KBM-7 (cell line): ENCODE measurements at places on chromosomes 7 and 10.
A peak's percentile ranks its signal among the peaks of the same experiment; 100 is the strongest.

GRCh38 chr10:62072901-62073300 is 171.4 kb downstream of the ARID5B start:
- no peak for DNase-seq

DNA sequence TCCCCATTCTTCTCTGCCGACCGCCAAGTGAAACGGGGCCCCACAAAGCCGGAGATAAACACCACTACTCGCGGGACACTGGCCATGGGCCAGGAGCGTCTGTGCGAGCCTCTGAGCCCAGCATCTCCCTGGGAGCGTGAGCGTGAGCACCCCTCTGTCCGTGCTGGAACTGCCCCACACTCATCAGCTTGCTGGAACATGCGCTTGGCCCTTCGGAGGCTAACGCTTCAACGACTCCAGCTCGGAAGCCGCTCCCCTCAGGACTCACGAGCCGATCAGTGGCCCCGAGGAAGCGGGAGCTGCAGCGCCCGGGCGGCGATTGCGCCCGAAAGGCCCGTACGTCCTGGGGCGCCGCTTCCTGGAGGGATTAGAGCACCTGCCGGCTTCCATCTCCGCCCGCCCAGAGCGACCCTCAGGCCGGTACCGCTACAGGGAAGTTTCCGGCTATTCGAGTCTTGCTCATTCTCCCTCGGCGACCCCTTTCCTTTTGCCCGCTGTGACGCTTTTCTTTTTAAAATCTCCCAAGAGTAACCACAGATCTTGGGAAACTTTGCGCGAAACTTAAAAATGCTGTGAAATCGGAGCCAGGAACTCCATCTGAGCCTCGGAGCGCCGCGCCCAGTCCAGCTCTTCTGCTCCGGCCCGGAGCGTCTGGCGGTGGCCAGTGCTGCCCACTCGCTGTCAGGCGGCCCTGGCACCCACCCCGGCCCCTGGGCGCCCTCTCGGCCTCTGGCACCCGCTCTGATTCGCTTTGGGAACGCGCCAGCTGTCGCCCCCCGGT is 1.0 kb downstream of the TLL2 start:
- no peak for DNase-seq

DNA sequence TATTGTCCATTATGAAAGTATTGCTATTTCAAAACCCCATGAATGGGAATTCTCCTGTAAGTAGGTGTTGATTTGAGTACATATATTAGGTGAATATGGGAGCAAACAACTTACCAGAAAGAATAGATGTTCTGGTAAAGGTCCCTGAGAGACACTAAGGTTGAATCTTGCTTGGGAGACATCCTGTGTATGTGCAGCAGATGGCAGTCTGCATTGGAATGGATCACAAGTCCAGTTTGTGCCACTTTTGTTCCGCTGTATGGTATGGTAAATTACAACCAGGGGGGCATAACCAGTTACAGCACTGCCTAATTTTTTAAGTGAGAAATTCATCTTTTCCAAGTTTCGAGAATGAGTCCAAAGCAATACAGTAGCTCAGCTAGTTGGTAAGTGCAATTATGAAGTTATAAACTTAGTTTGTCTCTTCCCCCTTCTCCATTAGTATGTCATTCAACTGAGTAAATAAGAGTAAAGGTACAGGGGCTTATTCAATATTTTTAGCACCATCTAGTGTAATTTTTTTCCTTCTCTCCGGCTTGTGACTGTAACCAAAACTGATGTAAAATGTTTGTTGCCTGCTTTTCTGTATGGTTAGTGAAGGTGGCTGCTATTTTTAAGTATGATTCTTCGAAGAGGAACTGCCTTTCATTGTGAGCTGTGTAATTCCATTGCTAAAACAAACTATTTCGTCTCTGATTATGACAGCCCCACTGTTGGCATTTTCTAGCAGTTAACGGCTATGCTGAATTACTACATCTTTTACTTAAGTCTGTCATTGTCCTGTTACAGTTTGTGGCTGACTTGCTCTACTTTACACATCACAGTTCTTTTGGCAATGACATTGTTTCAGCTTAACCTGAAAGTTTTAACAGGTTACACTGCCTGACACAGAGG is 2.8 kb downstream of the MCU start:
- DNase-seq = peak; percentile 59

GRCh38 chr10:29132551-29133111 is 156.2 kb upstream of the LYZL1 start:
- no peak for DNase-seq

DNA sequence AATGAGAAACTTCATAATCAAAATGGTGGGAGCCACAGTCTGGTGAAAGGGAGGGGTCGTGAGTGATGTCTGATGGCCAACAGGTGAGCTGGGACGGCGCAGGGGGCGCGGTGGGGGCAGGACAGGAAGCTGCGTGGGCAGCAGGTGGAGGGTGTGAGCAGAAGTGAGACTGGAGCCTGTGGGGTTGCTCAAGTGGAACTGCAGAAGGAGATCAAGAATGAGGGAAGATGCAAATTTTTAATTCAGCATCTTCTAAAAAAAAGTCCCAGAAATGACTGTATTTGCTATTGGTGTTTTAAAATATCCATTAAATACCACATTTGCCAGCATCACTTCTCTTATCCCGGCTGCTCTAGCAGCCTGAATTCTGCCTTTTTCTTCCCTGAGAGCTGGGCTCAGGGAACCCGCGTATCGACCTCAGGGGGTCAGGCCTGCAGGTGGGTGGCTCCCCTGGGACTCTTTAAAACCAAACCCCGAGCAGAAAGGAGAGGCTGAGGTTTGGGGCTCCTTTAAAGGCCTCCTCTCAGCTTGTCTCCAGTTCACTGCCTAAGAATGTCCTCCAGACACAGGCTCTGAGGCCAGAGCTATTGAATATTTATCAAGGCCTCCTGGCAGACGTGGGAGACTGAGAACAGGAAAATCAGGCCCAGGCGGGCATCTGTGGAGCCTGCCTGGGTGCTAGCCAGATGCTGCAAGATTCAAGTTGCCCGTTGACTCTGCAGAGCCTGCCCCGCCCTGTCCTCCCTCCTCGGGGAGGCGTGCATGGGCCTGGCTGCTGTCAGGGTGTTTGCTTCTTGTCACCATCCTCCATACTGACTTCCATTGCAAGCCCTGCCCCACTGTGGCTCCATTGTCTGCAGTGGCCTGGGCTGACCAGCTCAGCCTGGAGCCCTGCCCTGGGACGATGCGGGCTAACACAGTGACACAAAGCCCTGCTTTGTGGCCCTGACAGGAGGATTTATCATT is 53.9 kb downstream of the SYPL1 start:
- DNase-seq = no peak

DNA sequence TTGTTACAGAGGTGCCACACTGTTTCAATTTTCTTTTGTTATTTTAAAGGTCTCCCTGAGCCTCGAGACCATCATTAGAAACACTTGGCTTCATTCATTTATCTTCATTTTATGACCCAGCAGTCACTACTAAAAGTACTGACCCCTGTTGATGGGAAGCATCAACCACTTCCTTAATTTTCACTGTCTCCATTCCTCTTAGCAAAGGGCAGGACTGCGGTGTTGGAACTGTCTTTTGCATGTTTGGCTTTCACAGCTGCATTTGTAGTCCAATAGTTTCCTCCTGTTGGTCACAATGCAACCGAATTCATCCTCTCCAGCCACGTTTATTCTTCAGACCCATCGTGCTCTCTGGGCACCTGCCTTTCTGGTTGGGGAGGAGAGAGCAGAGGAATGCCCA is 46.7 kb upstream of the PDZD8 start:
- no peak for DNase-seq

DNA sequence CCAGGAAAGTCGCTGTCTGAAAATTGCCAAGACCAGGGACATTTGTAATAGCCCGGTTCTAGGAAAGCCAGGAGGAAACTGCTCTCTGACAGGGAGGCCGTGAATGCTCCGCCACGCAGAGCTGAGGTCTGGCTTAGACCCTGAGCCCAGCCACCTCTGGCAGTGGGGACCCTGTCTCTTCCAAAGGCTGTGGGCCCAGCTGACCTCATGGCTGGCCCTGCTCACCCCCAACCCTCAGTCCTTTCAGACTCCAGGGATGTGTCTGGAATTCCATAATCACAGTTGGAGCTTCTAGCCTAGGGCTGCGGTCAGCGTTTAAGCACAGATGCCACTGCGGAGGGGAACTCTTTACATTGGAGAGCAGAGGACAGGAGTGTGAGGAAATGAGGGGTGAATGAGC is 6.6 kb upstream of the VIPR2 start:
- no peak for DNase-seq

- peak; percentile 44 for DNase-seq
These were observed 112.5 kb upstream of the GHITM start for GRCh38 chr10:84026821-84027257.

DNA sequence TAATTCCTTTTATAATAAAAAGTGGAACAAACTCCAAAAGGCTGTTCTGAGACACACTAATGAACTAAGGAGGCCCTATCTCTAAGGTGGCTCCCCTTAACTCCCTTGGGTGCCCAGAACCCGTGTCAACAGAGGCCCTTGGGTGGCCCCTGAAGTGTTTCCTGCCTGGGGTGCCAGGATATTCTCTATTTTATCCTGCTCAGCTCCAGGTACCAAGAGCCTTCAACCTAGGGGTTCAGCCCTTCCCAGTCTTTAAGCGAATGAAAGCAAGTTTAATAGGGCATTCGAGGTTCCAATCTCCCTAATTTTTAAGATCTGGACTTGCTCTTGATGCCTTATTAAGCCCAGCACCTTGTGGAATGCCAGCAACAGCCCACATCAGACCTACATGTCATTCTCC is 64.4 kb upstream of the MYO3A start:
- no peak for DNase-seq

DNA sequence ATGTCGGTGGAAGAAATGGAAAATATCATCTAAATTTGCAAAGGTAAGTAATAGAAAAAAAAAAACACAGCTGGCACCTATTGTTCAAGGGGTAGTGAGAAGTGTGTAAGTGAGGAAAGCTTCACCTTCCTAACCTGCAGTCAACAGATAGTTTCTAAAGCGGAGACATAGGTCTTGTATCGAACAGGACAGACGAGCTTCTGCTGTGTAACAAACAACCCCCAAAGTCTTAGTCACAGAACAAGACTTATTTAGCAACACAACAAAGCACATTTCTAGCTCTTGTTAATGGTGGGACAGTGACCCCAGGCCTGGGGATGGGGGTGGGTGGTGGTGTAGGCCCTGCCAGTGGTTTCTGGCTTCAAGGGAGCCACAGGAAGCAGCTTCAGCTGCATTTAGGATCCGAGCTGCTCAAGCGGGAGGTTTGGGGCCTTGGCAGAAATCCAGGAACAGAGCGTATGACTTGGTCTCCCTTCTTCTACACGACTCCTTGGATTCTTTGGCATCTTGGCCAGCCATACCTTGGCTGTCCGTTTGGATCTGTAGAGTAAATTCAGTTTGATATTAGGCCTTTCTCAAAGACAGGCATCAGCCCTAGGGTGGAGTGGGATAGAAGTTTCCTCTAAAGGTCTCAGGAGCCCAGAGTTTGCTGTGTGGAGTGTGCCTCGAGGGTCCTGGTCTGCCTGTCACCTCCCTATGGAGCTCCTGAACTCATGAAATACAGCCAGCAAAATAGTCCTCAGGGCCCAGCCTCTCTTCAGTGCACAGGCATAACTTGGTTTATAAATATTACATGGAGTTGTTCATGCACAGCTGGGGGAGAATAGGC is 56.9 kb upstream of the SHH start:
- DNase-seq = no peak

DNA sequence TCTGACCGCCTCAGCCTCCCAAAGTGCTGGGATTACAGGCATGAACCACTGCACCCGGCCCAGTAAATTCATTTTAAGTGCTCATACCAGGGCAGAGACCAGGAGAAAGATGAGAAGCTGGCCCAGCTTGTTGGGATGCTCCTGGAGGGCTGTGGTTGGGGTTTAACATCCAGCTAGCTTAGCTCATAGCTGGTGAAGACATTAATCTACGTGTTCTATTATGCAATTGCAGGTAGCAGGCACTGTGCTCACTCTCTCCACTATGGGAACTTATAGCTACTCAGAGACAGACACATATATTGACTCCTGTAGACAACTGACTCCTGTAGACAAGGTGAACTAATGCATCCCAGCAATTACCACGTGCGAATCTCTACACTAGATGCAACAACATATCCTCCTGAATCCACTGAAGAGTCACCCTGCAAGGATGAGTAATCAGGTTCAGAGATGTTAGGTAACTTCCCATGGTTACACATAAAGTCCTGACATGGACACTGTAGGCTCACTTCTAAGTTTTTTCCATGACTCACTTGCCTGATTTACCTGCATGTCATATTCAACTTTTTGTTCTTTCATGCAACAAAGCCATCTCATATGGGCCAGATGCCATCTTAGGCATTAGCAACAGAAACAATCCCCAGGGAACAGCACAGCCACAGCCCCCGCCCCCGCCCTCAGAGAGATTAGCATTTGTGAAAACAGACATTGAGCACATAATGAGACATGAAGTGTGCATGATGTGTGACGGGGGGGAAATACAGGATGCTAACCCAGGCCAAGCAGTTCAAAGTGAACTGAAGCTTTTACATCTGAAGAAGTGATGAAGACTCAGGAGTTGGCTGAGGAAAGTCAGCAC is 37.2 kb downstream of the ERLIN1 start:
- DNase-seq = no peak

GRCh38 chr7:116885724-116886123 is 23.3 kb downstream of the CAPZA2 start:
- no peak for DNase-seq

- no peak for DNase-seq
These were observed 9.4 kb upstream of the HK1 start for GRCh38 chr10:69268761-69269416.

DNA sequence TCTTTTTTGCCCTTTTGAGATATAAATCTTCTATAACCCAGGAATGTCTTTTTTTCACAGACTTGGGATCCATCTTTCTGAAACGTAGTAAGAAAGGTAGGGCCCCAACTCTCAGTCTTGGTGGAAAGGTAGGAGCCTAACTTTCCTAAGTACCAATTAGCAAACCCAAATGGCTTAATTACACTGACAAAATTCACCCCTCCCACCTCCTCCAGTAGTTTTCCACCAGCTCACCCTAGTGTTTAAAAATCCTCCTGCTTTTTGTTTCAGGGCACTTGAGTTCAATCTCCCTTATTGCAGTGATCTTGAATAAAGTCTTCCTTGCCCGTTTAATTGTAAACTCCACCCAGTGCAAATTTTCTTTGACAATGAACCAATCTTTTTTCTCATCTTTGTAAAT is 600.0 kb downstream of the PHTF2 start:
- DNase-seq = no peak

DNA sequence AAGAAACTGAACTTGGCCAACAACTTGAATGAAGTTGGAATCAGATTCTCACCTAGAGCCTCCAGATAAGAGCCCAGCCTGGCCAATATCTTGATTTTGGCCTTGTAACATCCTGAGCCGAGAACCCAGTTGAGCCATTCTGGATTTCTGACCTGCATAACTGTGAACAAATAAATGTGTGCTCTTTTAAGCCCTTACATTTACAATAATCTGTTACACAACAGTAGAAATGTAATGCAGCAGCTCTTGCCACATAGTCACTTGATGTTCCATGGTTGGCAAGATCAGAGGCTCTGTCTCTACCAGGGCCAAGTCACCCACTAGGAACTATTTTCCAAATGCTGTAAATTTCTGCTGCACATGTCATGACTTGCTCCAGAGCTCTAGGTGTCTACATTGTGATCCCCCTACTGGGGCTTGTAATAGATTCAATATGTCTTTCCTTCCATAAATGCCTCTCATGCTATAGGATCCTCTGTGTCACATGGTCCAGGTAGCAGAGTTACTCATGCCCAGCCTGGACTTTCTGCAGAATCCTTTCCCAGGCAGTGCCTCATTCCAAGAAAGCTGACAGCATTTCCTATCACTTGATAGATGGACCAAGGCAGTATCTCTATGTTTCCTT is 11.4 kb upstream of the RBM20 start:
- DNase-seq = no peak

GRCh38 chr10:29412485-29412884 is 123.6 kb downstream of the LYZL1 start:
- DNase-seq = no peak

- no peak for DNase-seq
These were observed 11.0 kb downstream of the ZNF777 start for GRCh38 chr7:149449897-149450296.
